Right lobe of liver (tissue), 6 donors: ENCODE measurements at places on chromosomes 3 and 15. TPM values are rescaled to one million over a fixed set of nuclear protein-coding genes. Genes with fewer than 3 reads are reported as not detected.

The UQCC5 gene
- total RNA-seq, result 2.8 TPM

The CMTM8 gene
- 22.8 TPM for total RNA-seq

The AHSG gene
- 718 TPM for total RNA-seq

The LXN gene
- 3.4 TPM for total RNA-seq

The VIPR1 gene
- 34.5 TPM for total RNA-seq

The PLOD2 gene
- total RNA-seq, result 82.8 TPM

The KNG1 gene
- total RNA-seq, result 451 TPM

The LINS1 gene
- total RNA-seq, result 4.5 TPM

The ALPK3 gene
- total RNA-seq, result 5.2 TPM

The DUOX1 gene
- 1.4 TPM for total RNA-seq

The RAB6B gene
- 0.09 TPM for total RNA-seq

The ATP8B4 gene
- total RNA-seq, result 10.1 TPM

The GOLGA8A gene
- total RNA-seq, result 8.8 TPM

The SIN3A gene
- 20.3 TPM for total RNA-seq

The IL17RB gene
- total RNA-seq, result 19.8 TPM

The RLBP1 gene
- total RNA-seq, result not detected

The DAZL gene
- total RNA-seq, result not detected

The NR2E3 gene
- 0.51 TPM for total RNA-seq

The HAPLN3 gene
- total RNA-seq, result 0.22 TPM

The CEMIP gene
- not detected for total RNA-seq

The ACKR4 gene
- total RNA-seq, result 0.18 TPM

The PTPRG gene
- total RNA-seq, result 15.2 TPM

The ZMAT3 gene
- 8.1 TPM for total RNA-seq

The CHST13 gene
- total RNA-seq, result 23.8 TPM

The PATL2 gene
- total RNA-seq, result 0.68 TPM

The SEMA3B gene
- 3.3 TPM for total RNA-seq

The EAF2 gene
- 1.9 TPM for total RNA-seq

The LRRN1 gene
- 0.51 TPM for total RNA-seq

The AMIGO3 gene
- 0.29 TPM for total RNA-seq

The ADAMTSL3 gene
- total RNA-seq, result 17.7 TPM

The MKRN3 gene
- total RNA-seq, result not detected

The FAM81A gene
- not detected for total RNA-seq

The AADACL2 gene
- total RNA-seq, result not detected

The NUP210 gene
- total RNA-seq, result 17.6 TPM

The SRP14 gene
- 76.4 TPM for total RNA-seq

The ADAMTS7 gene
- 0.64 TPM for total RNA-seq

The NBEAL2 gene
- total RNA-seq, result 10.5 TPM

The NMB gene
- total RNA-seq, result 2.8 TPM

The SLC22A14 gene
- total RNA-seq, result 0.12 TPM

The LTF gene
- 0.31 TPM for total RNA-seq

The BCHE gene
- total RNA-seq, result 38.0 TPM

The CNTN3 gene
- total RNA-seq, result 4.3 TPM

The SRPRB gene
- 48.1 TPM for total RNA-seq

The TAGLN3 gene
- not detected for total RNA-seq

The HHLA2 gene
- total RNA-seq, result not detected

The ATP13A4 gene
- total RNA-seq, result 0.06 TPM

The ALAS1 gene
- 118 TPM for total RNA-seq

The FGF7 gene
- total RNA-seq, result 1.0 TPM

The CCDC33 gene
- not detected for total RNA-seq

The AGBL1 gene
- not detected for total RNA-seq

The POTEB2 gene
- not detected for total RNA-seq

The ANKDD1A gene
- total RNA-seq, result 0.51 TPM

The TF gene
- 18,926 TPM for total RNA-seq

The TTC21A gene
- total RNA-seq, result 1.4 TPM

The WNT7A gene
- not detected for total RNA-seq

The PARP15 gene
- total RNA-seq, result 0.37 TPM

The SMAD6 gene
- total RNA-seq, result 16.2 TPM
